ENCODE measurements at places on chromosomes 7 and 10.

DNA sequence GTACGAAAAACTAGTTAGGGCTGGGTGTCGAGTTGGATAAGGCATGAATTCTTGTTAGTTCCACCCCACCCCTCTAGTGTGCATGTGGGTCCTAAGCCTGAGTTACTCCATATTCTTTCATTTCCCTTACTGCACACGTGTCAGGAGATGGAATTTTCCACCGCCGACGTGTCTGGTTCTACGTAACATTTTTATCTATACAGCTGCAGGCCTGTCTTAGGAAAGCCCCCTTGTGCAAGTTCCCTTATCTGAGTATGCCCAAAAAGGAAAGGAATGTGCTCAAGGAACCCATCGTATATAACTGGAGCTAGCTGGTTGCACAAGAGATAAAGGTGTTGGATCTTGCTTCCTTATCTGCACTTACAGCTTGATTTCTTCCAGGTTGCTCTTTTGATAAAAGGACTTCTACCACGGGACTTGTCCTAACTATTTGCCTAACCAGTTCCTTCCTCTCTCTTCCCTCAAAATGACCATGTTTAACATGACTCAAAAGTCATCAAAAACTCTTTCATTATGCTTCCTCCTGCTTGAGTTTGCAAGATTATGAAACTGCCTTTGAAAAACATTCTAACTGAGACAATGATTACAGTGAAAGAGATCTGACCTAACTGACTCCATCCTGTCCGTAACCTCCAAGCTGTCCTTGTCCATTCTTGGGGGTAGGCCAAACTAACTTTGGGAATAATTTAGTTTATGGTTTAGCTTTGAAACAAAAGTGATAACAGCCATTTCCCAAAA is 181.4 kb downstream of the AKR1D1 start:
- no peak for DNase-seq

DNA sequence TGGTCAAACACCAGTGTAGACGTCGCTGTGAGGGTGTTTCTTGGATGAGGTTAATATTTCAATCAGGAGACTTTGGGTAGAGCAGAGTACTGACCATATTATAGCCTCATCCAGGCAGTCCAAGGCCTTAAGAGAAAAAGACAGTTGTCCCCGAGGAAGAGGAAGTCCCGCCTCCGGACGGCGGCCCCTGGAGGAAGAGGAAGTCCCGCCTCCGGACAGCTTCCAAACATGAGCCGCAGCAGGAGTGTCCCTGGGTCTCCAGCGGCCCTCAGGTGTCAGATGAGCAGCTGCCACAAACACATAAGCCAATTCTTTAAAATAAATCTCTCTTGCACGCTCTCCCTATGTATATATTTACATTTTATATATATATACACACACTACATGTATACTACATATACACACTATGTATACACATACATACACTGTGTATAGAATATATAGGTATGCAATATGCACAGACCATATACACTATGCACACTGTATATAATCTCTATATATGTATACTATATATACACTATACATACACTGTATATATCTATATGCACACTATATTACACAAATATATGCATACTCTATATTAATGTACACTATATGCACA is 37.5 kb downstream of the PWWP2B start:
- peak; percentile 66 for DNase-seq

GRCh38 chr10:98141484-98142073 is 7.1 kb downstream of the R3HCC1L start:
- DNase-seq, result no peak

DNA sequence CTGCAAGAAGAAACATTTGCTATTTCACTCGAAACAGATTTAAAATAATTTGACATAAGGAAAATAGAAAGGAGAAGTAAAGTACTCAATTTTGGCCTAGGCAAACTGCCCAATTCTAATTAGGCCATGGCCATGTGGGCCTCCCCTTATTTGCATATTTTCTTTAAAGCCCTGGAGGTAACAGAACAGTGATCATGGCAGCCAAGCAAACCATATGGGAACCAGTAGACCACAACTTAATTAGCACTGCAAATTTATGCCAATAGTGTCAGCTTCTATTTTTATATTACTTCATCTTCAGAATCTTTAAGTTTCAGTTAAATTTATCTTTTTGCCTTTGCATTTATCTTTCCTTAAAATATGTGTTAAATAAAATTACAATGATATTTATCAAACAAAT is 63.3 kb upstream of the THSD7A start:
- DNase-seq, result no peak

- DNase-seq, result no peak
Observed at GRCh38 chr7:40977533-40977932, 725.4 kb downstream of the INHBA start.

GRCh38 chr10:102796407-102797176 is 40.6 kb downstream of the CYP17A1 start:
- DNase-seq, result peak; percentile 74

- no peak for DNase-seq
Observed at GRCh38 chr7:112193915-112194502, 12.2 kb downstream of the DOCK4 start.

DNA sequence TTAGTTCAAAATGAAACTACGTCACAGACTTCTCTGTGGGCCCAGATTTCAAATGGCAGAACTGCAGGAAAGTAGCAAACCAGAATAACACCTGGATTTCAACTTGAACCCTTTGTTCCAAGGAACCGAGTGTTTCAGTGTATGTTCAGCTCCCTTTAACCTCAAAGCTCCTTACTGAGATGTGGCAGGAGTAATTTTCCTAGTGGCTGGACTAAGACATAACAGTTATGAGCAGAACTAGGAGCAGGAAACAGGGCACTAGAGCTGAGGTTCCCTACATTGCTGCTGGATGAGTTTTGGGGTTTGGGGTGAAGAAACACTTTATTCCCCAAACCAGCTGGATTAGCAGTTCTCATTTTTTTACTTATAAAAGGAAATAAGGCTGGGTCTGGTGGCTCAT is 50.1 kb downstream of the NSUN6 start:
- DNase-seq, result no peak

GRCh38 chr7:14446219-14446618 is 456.3 kb downstream of the DGKB start:
- DNase-seq, result no peak

GRCh38 chr10:92737484-92737883 is 47.7 kb downstream of the HHEX start:
- DNase-seq, result no peak

DNA sequence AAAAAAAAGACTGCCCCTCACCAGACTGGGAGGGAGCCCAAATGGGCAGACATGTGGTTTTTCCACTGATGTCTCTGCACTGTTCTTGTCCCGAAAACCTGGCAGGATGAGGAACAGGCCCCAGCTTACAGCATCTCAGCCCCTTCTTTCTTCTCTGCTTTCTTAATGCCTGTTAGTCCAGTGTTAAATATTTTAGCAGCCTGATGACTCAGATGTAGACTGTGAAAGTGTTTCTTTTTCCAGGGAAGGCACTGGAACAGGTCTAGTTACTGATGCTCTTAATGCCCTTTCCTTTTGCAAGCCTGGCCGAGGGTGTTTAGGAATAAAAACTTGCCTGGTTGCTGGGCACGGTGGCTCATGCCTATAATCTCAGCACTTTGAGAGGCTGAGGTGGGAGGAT is 107.7 kb downstream of the TACC2 start:
- DNase-seq, result no peak

- no peak for DNase-seq
Observed at GRCh38 chr10:31635009-31635408, 293.6 kb downstream of the ARHGAP12 start.

DNA sequence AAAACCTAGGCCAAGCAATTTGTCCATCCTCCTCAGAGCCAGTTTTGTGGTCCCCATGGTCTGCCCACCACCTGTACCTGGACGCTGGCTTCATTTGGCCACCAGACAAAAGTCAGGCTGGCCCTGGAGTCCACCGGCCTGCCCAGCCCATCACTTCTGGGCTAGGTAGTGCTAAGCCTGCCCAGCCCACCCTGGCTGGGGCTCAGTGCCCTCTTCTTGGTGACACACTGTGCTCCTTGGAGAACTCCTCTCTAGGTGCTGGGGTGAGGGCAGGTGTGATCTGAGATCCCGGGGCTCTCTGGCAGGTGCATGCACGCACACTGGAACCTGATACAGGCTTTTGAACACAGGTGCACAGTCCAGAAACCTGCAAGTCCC is 1.1 kb downstream of the AIFM2 start:
- DNase-seq, result no peak

GRCh38 chr10:76297780-76298281 is 866.4 kb downstream of the LRMDA start:
- no peak for DNase-seq

DNA sequence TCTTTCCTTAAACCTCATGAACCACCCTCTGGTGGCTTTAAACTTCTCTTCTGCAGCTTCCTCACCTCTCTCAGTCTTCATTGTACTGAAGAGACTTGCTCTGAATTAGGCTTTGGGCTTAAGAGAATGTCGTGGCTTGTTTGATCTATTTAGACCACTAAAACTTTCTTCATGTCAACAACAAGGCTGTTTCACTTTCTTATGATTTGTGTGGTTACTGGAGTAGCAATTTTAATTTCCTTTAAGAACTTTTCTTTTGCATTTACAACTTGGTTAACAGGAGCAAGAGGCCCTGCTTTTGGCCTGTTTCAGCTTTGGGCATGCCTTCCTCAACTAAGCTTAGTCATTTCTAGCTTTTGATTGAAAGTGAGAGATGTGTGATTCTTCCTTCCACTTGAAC is 38.1 kb upstream of the CDHR3 start:
- no peak for DNase-seq

DNA sequence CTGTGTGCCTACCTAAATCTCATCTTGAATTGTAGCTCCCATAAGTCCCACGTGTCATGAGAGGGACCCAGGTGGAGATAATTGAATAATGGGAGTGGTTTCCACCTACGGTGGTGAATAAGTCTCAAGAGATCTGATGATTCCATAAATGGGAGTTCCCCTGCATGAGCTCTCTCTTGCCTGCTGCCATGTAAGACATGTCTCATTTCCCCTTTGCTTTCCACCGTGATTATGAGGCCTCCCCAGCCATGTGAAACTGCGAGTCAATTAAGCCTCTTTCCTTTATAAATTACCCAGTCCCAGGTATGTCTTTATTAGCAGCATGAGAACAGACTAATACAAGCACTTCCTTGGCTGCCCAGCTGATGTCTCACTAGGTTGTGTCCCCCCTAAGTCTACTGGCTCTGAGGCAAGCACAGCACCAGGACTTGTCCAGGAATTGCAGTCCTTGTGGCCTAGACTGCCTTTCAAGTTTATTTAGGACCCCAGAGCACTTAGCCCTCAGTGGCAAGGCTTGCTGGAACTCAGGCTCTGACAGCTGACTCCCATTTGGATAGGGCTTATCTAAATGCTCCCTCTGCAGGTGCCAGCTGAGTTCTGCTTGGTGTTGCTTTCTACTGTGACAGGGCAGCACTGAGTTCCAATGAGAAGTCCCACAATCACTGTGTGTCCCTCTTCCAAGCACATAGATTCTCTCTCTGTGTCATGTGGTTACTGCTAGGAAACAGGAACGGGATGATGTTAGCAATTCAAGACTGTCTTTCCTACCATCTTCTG is 59.0 kb upstream of the TAS2R16 start:
- no peak for DNase-seq

- no peak for DNase-seq
Observed at GRCh38 chr10:20040012-20040411, 223.8 kb downstream of the PLXDC2 start.

DNA sequence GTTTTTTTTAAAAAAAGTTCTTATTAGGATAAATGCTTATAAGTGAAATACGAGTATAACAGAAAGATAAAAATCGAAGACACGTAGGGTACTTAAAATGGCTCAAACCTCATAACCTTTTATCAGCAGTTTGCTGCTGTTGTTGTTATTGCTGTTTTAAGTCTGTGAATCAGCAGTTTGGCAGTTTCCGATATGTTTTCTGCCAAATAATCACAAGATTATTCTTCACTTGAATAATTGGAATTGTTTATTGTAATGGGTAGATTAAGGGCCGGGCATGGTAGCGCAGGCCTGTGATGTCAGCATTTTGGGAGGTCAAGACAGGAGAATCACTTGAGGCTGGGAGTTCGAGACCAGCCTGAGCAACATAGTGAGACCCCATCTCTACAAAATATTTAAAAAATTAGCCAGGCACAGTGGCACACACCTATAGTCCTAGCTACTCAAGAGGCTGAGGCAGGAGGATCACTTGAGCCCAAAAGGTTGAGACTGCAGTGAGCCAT is 177.6 kb downstream of the VTI1A start:
- DNase-seq, result no peak

- DNase-seq, result no peak
Observed at GRCh38 chr7:1920881-1921280, 250.8 kb downstream of the ELFN1 start.

DNA sequence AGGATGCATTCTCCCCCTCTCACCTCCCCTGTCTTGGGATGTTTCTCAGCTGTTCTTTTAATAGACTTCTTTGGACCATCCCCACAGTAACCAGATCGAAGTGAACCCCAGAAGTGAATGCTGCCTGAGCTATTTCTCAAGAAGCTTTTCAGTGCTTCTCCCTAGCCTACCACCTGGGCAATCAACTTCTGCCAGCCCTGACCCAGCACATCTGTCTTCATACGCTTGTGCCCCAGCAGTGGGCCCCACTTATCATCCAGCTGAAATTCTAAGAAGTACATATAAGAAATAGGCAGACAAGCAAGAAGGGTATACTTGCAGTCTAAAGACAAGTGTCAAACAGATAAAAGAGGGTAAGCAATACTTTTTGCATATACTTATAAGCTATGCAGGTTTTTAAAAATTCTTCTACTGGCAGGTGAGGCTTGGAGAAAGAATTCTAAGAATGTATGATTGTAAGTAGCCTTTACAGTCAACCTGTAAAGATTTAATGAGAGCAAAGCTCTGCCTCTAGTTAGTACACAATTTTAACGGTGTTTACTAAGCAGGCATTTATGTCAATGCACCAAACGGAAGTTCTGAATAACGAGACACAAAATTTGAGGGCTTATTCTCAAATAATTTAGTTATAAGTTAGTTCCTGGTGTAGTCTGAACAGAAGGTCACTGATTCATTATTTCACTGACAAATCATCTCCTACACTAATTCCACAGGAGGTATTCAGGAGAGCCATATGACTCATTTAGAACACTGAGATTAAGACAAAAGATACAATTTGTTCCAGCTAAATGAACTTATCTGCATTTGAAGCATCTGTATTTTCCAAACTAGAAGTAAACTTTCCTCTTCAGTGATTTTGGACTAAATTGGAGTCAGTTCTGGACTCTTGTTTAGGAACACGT is 83.3 kb downstream of the RNLS start:
- no peak for DNase-seq

DNA sequence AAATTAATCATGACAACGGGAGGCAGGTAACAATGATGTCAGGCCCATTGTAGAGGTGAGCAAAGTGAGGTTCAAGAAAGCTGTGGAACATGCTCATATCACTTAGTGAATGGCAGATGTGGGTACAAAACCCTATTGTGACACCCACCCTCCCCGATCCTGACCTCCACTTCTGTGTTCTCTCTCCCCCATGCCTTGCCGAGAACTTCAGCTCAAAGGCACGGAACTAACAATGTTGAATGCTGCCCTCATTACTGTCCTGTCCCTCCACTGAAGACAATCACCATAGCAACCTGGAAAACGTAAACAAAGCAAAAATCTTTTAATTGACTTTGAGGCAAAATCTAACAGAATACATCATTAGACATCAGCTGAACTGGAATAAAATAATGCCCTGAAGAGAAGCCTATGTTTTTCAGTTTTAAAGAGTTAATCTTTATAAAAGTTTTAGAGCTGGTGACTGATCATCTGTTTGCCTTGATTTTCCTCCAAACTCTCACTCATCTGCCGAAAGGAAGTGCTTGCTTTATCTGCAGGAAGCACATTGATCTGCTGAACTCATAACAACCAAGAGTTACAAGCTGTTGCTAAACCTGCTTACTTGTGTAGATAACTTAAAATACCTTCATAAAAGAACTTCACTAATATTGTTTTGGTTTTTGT is 133.6 kb downstream of the CUBN start:
- DNase-seq, result no peak

GRCh38 chr7:68542831-68543230 is 1055.4 kb upstream of the AUTS2 start:
- no peak for DNase-seq

Data from activated CD4-positive, alpha-beta memory T cell treated with anti-CD3 and anti-CD28 coated beads, Interleukin-2, amount 10 ng/mL, durations not matched to agents 7 days and 5 days (primary cell).